ENCODE measurements at places on chromosomes 1 and 21.

GRCh38 chr1:6271554-6271953, 10.7 kb upstream of the GPR153 start:
- DNase-seq: no peak

GRCh38 chr1:19775317-19775716, 24.4 kb downstream of the TMCO4 start:
- no peak for DNase-seq

DNA sequence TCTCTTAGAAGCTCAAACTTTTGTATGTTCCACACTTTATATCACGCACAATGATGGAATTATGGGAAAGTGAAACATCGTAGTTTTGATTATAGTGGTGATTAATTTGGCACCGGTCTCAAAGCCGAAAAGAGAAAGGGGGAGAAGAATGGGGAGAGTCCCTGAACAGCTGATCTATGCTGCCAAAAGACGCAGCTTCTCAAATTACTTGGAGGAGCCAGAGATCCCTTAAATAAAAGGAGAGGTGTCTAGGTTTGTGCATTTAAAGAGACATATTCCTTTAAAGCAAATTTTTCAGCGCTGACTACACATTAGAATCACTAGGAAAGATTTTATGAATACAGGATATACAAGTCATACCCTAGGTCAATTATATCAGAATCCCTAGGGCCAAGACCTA, 599.6 kb upstream of the ADAMTS5 start:
- DNase-seq: no peak

GRCh38 chr1:153387001-153387400, 3.9 kb downstream of the S100A8 start:
- DNase-seq: no peak

DNA sequence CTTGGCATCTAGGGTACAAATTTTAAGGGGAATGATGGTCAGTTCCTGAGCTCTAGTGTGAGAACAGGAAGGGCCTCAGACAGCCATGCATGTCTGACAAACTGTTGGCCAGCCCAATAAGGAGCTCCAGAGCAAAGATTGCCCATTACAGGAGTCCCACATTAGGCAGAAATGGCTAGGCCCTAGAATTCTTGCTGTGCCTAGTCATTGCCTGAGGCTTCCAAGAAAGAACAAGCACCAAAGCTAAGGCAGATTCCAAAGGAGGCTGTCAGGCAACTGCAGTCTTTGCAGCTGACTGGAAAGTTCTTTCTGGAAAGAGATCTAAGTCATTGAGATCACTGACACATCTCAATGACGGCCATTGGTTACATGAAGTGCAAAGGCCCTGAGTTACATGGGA, 3.9 kb upstream of the STIL start:
- DNase-seq: no peak

- DNase-seq: no peak
Observed at GRCh38 chr1:175978476-175978875, 228.6 kb downstream of the COP1 start.

DNA sequence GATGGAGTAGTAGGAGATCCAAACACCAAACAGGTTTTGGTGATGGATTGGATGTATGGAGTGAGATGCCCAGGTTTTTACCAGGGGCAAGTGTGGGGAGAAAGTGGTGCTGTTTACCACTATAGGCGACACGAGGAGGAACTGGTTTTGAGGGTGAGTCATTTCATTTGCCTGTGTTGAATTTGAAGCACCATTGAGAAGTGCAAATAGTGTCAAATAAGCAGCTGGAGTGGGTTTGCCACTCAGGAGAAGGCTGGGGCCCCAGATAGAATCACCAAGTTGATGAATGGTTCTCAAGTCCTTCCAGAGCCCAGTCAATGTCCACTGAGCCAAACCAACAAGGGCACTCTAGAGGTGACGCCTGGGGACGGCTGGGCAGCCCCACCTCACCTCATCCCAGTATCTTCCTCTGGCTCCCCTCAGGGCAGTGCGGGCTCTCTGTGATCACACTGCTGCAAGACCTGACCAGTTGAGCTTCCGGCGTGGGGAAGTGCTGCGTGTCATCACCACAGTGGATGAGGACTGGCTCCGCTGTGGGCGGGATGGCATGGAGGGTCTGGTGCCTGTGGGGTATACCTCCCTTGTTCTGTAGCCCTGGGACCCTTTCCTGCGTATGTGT, 9.4 kb downstream of the RUSC1 start:
- no peak for DNase-seq
